ENCODE measurements at places on chromosomes 3 and 15. TPM values are rescaled to one million over a fixed set of nuclear protein-coding genes. Genes with fewer than 3 reads are reported as not detected.

The CPNE4 gene
- polyA plus RNA-seq: not detected

DNA sequence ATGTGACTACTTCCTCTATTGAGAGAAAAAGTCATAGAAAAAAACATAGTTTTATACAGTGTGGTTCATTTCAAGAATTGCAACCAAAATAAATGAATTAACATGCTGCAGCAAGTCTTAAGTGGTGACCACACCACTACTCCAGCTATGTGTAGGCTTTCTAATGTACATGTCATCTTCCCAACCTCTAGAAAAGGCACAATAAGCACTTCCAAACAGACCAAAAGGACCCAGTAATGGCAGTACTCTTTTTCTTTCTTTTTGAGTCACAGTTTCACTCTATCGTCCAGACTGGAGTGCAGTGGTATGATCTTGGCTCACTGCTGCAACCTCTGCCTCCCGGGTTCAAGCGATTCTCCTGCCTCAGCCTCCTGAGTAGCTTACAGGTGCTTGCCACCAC lies 219.3 kb upstream of the KBTBD8 start:
- H3K36me3 ChIP-seq: no peaks in the 10 kb centered on the region
- no peak for DNase-seq
- H3K27ac ChIP-seq: no peak overlapping the region
- no peaks in the 10 kb centered on the region for H3K27me3 ChIP-seq
- H3K4me1 ChIP-seq: no peaks in the 10 kb centered on the region

The MUC20 gene
- polyA plus RNA-seq: 0.31 TPM

DNA sequence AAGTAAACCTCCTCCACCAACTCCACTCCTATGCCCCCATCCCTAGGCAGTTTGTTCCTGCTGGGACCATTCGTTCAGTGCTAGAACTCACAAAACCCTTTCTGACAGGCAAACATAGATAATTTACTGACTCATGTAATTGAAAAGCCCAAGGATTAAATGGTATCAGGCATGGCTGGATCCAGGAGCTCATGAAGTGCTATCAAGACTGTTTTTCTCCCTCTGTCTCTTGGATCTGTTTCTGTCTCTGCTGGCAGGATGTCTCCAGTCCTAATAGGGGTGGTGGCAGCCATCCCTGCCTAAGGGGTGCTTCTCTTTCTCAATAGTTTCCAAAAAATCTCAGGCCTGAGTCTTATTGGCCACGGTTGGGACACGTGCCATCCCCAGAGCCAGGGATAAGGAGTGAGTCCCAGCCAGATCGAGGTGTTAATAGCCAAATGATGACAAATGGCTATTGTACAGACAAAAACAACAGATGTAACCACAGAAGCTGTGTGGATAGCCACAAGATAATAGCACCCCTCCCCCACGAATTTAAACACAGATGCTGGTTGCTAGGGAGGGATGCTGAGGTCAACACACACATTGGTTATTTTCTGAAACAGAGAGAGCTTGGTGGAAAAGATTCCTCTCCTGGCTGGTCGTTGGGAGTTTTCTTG lies 168.6 kb downstream of the SHQ1 start:
- no peak overlapping the region for H3K4me3 ChIP-seq
- no peaks in the 10 kb centered on the region for H3K36me3 ChIP-seq
- no peaks in the 10 kb centered on the region for H3K27me3 ChIP-seq
- H3K4me1 ChIP-seq: no peaks in the 10 kb centered on the region
- H3K27ac ChIP-seq: no peak overlapping the region

The FRMD4B gene
- polyA plus RNA-seq: 0.91 TPM

DNA sequence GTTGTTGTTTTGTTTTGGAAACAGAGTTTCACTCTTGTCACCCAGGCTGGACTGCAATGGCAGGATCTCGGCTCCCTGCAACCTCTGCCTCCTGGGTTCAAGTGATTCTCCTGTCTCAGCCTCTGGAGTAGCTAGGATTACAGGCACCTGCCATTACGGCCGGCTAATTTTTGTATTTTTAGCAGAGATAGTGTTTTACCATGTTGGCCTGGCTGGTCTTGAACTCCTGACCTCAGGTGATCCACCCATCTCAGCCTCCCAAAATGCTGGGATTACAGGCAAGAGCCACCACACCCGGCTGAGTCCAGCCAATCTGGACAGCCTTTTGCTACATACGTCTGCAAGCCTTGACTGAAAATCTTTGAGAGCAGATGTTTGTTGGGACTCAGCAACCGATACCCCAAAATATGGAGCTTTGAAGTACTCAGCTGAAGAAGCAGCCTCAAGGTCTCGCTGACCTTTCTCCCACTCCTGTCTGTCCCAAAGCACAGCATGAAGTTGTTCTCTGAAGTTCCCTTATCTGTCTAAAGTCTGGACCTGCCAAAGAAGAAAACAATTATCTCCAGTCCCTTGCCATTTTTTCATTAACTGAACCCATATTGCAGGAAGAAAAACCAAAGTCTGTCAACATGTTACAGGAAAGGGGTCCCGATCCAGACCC lies 9.6 kb upstream of the NUP210 start:
- H3K36me3 ChIP-seq: no peaks in the 10 kb centered on the region
- H3K27ac ChIP-seq: no peak overlapping the region
- H3K4me3 ChIP-seq: no peak overlapping the region
- no peaks in the 10 kb centered on the region for H3K4me1 ChIP-seq
- DNase-seq: no peak
- H3K27me3 ChIP-seq: no peaks in the 10 kb centered on the region

DNA sequence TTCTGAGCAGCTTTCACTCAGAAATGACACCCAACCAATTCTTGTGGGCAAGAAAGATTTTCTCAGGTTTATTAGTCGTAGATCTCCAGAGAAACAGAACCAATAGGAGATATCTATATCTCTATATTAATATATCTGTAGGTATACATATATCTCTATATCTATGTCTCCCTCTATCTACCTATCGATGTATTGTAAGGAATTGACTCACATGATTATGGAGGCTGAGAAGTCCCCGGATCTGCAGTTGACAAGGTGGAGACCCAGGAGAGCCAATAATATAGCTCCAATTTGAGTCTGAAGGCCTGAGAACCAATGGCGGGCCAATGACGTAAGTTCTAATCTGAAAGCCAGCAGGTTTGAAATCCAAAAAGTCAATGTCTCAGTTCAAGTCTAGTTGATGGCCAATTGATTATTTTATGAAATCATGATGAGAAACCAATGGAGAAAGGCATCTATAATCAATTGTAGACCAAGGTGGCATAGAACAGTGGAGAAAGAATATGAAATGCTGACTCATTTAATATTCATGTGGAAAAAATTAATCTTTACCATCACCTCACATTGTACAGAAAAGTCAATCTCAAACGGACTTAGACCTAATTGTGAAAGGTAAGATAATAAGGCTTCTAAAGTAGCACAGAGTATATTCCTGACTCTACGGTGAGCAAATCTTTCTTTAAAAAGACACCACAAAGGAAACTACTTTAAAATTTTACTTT lies 65.6 kb upstream of the CHRNA7 start:
- no peak overlapping the region for H3K27ac ChIP-seq
- H3K27me3 ChIP-seq: no peaks in the 10 kb centered on the region
- no peak overlapping the region for H3K4me3 ChIP-seq
- no peaks in the 10 kb centered on the region for H3K4me1 ChIP-seq
- no peaks in the 10 kb centered on the region for H3K36me3 ChIP-seq

DNA sequence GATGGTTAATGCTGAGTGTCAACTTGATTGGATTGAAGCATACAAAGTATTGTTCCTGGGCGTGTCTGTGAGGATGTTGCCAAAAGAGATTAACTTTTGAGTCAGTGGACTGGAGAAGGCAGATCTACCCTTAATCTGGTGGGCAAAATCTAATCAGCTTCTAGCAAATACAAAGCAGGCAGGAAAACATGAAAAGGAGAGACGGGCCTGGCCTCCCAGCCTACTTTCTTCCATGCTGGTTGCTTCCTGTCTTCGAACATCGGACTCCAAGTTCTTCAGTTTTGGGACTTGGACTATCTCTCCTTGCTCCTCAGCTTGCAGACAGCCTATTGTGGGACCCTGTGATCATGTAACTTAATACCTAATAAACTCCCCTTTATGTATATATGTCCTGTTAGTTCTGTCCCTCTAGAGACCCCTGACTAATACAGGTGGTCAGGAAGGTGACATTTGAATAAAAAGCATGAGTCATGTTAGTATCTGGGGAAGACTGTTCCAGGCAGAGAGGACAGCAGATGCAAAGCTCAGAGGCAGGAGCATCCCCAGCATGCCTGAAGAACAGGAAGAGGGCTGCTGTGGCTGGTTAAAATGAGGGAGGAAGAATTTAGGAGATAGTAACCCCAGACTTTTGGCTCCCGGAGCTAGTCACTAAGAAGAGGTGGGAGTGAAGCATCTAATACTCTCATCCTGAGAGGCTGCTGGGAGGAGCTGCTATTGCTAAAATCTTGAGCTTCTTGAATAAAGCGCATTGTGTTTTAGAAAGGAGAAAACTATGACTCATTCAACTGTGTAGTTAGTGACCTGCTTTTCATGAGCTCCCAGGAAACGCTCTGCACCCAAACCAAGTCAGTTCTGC lies 207.4 kb upstream of the HES1 start:
- DNase-seq: no peak
- no peak overlapping the region for H3K27ac ChIP-seq
- no peaks in the 10 kb centered on the region for H3K36me3 ChIP-seq
- no peaks in the 10 kb centered on the region for H3K4me1 ChIP-seq

GRCh38 chr3:8236264-8236663 lies 265.4 kb upstream of the LMCD1 start:
- no peaks in the 10 kb centered on the region for H3K4me1 ChIP-seq
- H3K27ac ChIP-seq: no peak overlapping the region
- H3K4me3 ChIP-seq: no peak overlapping the region
- DNase-seq: no peak
- H3K27me3 ChIP-seq: no peaks in the 10 kb centered on the region

GRCh38 chr3:48748754-48749153 lies 31.7 kb upstream of the IP6K2 start:
- DNase-seq: no peak
- H3K36me3 ChIP-seq: peaks cover 23% of the 10 kb centered on the region
- H3K27me3 ChIP-seq: no peaks in the 10 kb centered on the region
- no peak overlapping the region for H3K27ac ChIP-seq
- H3K4me1 ChIP-seq: no peaks in the 10 kb centered on the region

GRCh38 chr3:96319166-96319565 lies 495.2 kb upstream of the EPHA6 start:
- no peak for DNase-seq
- no peaks in the 10 kb centered on the region for H3K4me1 ChIP-seq
- H3K36me3 ChIP-seq: no peaks in the 10 kb centered on the region
- no peak overlapping the region for H3K27ac ChIP-seq

DNA sequence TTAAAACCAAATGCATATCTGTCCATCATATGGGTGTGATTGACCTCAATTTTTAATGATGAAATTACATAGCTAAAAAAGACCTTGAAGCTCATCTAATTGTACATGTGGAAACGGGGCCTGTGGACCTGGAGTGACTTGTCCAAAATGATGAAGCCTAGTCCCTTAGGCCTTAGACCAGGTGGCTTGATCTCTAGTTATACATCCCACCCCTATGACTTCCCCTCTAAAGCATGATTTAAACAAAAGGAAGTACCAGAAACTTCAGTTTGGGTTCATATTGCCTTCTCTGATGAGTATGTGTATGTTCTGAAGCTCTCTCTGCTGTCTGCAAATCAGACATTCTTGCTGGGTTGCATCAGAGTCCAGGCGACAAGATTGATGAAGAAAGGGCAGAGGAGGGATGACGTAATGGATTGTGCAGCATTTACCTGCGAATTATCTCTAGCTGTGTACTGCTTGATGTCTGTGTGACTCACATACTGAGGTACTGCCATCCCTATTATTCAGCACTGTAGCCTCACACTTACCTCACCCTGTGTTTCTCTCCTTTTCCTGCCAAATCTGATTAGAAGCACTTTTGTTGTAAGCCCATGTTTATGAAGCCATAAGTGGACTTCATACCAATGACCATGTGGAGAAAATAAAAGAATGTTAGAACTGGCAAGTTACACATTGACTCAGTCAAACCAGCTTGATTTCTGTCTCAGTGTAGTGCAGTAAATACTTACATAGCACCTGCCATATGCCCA lies 111.5 kb downstream of the FILIP1L start:
- H3K27ac ChIP-seq: peak overlapping the region; percentile 76
- H3K4me3 ChIP-seq: no peak overlapping the region
- DNase-seq: no peak
- H3K36me3 ChIP-seq: no peaks in the 10 kb centered on the region
- H3K4me1 ChIP-seq: peaks cover 7% of the 10 kb centered on the region

DNA sequence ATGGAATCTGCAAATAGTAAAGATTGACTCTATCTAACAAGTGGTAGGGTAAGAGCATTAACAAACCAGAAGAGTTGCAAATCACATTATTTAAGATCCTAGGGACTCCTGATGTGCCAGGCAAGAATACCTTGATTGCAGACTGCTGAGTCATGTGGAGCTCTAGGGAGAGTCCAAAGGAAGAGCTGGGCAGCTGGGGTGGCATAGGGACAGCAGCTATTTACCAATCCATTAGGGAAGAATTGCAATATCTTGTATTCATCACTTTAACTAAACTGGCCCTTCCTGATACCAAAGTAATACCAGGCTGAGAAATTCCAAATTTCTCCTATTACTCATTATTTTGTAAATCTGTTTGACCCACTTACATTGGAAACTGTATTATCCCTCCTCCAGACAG lies 52.2 kb upstream of the ACP3 start:
- H3K4me3 ChIP-seq: no peak overlapping the region
- H3K36me3 ChIP-seq: no peaks in the 10 kb centered on the region
- H3K27ac ChIP-seq: no peak overlapping the region
- H3K4me1 ChIP-seq: no peaks in the 10 kb centered on the region

DNA sequence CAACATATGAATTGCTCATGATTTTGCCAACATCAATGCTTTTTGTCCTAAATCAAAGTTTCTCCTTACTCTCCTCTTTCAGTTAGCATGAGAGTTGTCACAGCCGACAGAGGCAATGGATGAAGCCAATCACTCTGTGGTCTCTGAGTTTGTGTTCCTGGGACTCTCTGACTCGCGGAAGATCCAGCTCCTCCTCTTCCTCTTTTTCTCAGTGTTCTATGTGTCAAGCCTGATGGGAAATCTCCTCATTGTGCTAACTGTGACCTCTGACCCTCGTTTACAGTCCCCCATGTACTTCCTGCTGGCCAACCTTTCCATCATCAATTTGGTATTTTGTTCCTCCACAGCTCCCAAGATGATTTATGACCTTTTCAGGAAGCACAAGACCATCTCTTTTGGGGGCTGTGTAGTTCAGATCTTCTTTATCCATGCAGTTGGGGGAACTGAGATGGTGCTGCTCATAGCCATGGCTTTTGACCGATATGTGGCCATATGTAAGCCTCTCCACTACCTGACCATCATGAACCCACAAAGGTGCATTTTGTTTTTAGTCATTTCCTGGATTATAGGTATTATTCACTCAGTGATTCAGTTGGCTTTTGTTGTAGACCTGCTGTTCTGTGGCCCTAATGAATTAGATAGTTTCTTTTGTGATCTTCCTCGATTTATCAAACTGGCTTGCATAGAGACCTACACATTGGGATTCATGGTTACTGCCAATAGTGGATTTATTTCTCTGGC lies 2.5 kb downstream of the OR4F6 start:
- H3K4me3 ChIP-seq: no peak overlapping the region
- no peaks in the 10 kb centered on the region for H3K27me3 ChIP-seq
- no peak overlapping the region for H3K27ac ChIP-seq
- no peak for DNase-seq
- H3K4me1 ChIP-seq: peaks cover 5% of the 10 kb centered on the region

The LTK gene
- 0.06 TPM for polyA plus RNA-seq

The SKOR1 gene
- polyA plus RNA-seq: 0.18 TPM

GRCh38 chr15:58698887-58699641 lies 50.4 kb downstream of the ADAM10 start:
- H3K4me3 ChIP-seq: no peak overlapping the region
- H3K27me3 ChIP-seq: no peaks in the 10 kb centered on the region
- no peak for DNase-seq
- H3K4me1 ChIP-seq: no peaks in the 10 kb centered on the region
- H3K27ac ChIP-seq: no peak overlapping the region
- H3K36me3 ChIP-seq: peaks cover 28% of the 10 kb centered on the region

The COPB2 gene
- 69.7 TPM for polyA plus RNA-seq
